ENCODE measurements at places on chromosomes 4 and X.

DNA sequence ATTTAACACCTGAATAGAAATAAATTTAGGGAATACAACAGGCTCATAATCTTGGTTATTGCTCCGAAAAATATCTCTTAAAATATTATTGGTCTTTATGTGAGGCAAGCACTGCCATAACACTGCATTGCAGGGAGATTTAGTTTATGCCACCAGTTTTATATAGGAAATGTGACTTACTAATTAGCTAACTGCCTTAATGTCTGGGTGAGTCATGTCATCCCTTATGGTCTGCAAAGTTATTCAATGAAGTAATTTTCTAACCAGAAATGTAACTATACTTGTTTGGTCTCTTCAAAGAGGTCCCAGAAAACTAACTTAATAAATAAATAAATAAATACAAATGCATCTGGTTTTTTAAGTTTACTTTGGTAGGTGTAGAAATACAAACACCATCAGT is 597.2 kb downstream of the GALNTL6 start:
- no peak for DNase-seq

- DNase-seq, result no peak
These were observed 79.5 kb downstream of the PRKG2 start for GRCh38 chr4:81135501-81135900.

- no peak for DNase-seq
These were observed 33.5 kb upstream of the SETD7 start for GRCh38 chr4:139589336-139590018.

DNA sequence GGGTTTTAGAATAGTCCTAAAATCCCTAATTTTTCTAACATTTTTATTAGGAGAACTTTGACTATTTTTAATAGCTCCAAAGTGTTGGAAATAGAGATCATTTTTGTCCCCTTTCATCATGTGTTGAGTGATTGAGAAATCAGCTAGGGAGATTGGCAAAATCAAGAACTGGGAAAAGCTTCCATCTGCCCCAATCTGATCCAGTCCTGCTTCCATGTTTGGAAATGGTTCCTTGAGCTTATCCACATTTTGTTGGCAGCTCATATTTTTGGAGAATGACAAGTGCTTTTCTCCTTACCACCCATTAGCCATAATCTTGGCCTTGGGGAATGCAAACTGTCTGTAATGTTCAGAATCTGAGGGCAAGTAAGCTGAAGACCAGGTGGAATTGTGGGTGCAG is 73.9 kb downstream of the SYNPO2 start:
- no peak for DNase-seq

DNA sequence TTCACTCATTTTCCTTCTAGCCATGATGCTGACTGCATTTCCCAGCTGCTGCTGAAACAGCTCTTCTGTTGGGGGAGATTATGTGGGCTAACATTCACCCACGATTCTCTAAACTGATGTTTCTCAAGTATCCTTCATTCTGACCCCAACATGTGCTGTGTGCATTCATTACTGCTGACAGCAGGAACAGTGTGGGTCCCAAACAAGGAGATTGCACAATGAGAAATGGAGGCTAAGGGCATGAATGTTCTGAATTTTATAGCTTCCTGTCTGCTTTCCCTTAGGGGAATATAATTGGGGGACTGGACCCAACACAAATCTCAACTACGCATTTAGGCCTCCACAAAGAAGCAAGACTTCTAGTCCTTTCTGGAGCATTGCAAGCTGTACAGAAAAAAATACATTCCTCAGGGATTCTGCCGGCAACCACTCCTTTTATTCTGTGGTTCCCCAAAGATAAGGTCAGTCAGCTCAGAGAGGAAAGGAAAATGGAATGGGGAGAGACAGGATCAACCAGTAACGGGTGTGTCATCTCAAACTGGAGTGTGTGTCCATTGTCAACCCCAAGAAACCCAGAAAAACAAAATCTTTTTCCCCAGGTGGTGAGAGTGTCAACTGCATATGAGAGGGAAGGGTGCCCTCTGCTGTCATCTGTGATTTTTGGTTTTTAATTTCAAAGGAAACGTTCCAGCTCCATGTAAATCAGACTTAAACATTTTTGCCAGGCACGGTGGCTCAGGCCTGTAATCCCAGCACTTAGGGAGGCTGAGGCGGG is 81.5 kb upstream of the EGFL6 start:
- DNase-seq, result peak; percentile 55

GRCh38 chr4:168679819-168680218 is 183.0 kb downstream of the PALLD start:
- no peak for DNase-seq

GRCh38 chrX:2486476-2487133 is 14.2 kb downstream of the DHRSX start:
- DNase-seq, result no peak

DNA sequence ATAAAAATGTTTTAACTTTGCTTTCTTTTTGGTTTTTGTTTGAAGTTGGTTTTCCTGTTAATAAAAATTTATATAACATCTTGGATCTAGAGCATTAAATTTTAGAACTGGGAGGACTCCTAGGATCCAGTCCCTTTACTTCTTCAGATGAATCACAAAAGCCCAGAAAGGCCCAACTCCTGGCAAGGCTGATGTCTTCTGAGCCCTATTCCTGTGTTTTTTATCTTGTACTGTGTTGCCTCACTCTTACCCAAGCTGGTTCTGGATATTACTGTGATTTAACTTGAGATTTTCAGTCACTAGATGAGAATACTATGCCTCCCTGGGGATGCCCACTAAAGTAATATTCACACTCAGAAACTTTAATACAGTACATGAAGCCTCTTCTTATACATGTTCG is 127.1 kb upstream of the GALNT7 start:
- DNase-seq, result no peak

DNA sequence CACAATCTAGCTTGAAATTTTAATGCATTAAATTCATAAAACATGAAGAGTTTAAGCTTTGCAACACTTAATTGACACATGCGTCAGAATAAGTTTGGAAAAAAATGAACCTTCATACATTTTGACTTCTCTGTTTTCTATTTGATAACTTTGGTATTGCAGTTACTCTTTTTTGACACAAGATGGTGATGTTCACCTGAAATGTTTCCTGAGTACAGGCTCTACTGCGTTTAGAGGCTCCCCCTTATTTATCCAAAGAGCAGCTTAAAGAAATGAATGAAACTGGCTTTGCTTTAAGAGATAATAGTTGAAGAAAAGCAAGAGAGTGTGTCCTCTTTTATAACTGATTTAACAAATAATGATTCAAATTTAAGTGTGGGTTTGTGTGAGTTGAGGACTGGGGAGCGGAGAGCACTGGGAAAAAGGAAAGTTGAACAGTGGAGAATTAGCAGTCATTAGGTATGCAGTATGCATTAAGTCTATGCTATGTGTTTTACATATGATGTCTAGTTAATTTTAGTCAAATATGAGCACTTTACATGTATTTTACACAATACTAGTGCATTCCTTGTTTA is 180.6 kb upstream of the NUDT6 start:
- no peak for DNase-seq
